ENCODE measurements at places on chromosomes 7 and 10.

GRCh38 chr7:45088146-45088701 lies 545 bp downstream of the NACAD start:
- no peak for DNase-seq

DNA sequence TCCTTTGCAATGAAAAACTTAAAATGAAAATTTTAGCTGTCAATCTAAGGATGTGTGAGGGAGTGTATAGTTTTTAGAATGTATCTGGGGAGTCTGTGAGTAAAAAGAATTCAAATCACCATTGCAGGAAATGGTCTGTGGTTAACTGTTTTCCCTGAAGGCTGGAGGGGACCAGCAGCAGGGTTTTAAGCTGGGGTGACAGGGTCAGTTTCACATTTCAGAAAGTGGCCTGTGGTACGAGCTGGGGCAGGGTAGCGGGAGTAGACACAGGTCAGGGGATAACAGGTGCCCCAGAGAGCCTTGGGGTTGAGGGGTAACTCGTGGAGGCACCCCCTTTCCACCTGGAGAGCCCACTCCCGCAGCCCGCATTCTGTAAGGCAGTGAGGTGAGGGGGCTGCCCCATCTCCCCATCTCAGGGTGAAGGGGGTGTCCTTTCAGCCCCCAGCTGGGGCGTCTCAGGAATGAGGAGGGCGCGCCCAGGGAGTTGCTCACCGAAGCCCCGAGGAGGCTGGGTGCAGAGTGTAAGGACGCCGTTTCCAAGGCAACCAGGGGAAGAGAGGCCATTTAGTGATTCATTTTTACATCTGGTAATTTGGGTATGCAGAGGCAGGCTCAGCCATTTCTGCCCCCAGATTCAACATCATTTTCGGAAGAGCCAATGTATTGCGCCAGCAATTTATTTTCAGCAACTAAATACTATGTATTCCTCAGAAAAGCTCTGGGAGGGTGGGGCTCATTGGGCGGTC lies 168.9 kb downstream of the SLIT1 start:
- no peak for DNase-seq

- no peak for DNase-seq
These were observed 12.4 kb upstream of the CAMK2G start for GRCh38 chr10:73886661-73887293.

DNA sequence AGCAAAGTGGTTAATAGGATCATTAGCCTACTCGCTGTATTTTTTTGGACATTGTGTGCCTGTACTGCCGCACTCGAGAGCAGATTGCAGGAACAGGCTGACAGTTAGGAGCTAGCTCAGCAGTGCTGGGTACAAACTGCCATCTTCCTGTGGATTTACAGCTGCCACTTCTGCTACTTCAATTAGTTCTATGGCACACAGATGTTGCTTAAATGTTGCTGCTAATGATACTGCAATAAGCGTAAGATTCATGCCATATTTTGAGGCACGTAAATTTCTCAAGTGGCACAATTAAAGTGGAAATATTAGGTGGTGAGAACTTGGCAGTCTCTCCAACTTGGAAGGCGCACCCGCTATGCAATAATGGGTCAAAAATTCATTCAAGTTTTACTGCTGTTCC lies 171.9 kb downstream of the EBF3 start:
- DNase-seq: no peak

DNA sequence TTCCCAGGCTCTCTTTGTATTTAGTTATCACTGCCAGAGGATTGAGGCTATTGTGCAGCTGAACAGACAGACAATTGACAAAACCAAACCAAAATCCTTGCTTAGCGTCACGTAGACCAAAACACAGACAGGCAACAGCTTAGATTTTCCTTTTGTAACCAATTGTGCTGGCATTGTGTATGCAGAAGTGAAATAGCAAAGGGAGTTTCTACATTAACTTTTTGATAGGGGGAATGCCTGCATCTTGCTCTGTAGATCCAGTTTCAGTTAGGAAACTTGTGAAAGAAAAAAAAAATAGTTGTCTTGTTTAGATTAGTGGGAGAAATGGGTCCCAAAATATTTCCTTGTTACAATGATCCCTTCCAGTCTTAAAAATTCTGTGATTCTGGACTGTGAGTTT lies 333.8 kb downstream of the BBS9 start:
- DNase-seq: no peak

GRCh38 chr7:71835056-71835455 lies 577.1 kb downstream of the CALN1 start:
- DNase-seq: no peak

Data from NCI-H2081 treated with DMSO at 0.1 percent for 48 hours (cell line).